Central memory CD4-positive, alpha-beta T cell (primary cell): ENCODE measurements at places on chromosomes 16 and 17.

GRCh38 chr17:27978689-27979175 is 63.7 kb upstream of the NLK start:
- no peak for DNase-seq

- DNase-seq = no peak
Measured at GRCh38 chr17:7977805-7978204, 24.6 kb upstream of the GUCY2D start.

GRCh38 chr17:2137342-2138098 is 82.6 kb downstream of the HIC1 start:
- DNase-seq = no peak

GRCh38 chr16:66668777-66669444 is 27.6 kb downstream of the CMTM4 start:
- DNase-seq = no peak

GRCh38 chr16:69012906-69013305 is 92.5 kb upstream of the HAS3 start:
- no peak for DNase-seq

GRCh38 chr16:53626811-53627210 is 76.8 kb downstream of the RPGRIP1L start:
- DNase-seq = no peak

DNA sequence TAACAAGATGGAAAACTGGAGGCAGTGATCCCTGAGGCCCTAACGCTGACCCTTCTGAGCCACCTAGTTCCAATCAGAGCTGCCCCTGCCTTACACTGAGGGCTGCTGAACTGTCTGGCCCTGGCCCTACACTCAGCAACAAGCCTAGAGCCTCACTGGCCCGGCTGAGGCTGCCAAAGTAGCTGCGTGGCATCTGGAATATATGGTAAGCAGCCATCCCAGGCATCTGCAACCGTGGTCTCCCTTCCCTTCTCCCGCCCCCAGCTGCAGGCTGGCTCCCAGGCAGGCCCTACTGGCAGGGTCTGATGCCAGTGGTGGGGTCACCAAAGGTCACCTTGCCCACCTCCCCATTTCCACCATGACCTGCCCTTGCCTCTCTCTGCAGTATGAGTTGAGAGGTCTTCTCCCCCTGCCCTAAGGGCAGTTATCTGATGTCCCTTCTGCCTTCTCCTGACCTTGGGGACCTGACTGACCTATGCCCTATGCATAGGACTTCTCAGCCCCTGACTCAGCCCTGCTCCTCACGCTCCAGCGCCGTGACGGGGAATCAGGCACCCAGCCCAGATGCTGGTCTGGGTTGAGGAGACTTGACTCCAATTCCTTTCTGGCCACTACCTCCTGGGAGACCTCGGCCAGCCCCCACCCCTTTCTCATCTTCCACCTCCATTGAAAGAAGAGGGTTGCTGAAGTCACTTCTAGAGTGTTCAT is 45.3 kb downstream of the CPNE2 start:
- DNase-seq = no peak

DNA sequence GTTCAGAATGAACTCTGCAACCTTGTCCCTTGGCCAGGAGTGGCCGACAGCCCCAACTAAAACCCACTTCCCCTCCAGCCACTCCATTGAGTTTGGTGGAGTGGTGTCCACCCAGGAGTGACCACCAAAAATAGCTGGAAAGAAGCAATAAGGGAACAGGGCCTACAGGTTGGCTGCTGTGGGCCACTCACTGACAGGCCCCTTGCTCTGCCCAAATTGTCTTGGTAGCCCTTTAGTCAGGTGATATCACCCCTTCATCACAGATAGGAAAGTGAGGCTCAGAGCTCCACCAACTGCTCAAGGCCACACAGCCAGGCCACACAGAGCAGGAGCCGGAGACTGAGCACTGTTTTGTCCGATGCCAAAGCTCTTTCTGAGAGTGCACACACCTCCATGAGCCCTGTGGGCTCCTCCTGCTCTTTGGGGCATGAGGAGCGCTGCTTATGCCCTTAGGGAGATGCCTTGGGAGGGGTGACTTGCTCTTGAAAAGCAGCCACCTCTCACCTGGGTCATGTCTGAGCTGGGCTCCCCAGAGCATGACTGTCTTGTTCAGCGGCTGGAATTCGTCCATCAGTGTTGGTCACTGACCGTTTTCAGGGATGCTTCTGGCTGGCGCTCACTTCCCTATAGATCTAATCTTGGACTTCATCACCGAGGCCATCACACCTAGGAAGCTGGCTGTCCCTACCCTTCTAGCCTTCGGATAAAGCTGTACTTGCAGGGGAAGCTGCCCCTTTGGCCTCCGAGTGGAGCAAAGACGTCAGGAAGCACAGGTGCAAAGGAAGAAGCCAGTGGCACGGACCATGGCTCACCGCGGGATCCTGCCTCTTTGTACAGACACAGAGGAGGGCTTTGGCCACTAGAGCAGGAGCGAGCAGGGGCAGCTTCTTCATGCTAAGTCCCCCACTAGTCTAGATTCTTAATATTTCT is 186.0 kb upstream of the ZNF469 start:
- DNase-seq = no peak

- DNase-seq = no peak
Measured at GRCh38 chr17:30995347-30995746, 24.5 kb downstream of the RNF135 start.

- DNase-seq = no peak
Measured at GRCh38 chr17:76166168-76166567, 25.1 kb upstream of the FOXJ1 start.

DNA sequence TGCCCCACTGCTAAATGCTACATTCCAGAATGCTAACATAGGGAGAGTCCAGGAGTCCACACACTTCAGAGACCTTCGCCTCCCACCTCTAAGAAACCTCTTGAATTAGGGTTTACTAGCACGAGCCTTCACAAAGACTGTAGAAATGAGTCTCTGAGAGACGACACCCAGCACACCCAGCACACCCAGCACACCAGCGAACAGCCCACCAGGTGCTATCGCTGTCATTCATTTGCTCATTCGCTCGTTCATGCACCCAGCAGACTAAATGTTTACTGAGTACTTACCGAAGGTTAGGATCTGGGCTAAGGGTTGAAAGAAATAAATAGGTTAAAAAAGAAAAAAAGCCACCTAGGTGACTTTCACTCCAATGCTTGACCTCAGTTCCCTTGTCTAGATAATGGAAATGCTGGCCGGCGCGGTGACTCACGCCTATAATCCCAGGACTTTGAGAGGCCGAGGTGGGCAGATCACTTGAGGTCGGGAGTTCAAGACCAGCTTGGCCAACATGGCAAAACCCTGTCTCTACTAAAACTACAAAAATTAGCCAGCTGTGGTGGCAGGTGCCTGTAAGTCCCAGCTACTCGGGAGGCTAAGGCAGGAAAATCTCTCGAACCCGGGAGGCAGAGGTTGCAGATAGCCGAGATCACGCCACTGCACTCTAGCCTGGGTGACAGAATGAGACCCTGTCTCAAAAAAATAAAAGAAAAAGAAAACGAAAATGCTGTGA is 100.8 kb downstream of the ADCY9 start:
- no peak for DNase-seq

DNA sequence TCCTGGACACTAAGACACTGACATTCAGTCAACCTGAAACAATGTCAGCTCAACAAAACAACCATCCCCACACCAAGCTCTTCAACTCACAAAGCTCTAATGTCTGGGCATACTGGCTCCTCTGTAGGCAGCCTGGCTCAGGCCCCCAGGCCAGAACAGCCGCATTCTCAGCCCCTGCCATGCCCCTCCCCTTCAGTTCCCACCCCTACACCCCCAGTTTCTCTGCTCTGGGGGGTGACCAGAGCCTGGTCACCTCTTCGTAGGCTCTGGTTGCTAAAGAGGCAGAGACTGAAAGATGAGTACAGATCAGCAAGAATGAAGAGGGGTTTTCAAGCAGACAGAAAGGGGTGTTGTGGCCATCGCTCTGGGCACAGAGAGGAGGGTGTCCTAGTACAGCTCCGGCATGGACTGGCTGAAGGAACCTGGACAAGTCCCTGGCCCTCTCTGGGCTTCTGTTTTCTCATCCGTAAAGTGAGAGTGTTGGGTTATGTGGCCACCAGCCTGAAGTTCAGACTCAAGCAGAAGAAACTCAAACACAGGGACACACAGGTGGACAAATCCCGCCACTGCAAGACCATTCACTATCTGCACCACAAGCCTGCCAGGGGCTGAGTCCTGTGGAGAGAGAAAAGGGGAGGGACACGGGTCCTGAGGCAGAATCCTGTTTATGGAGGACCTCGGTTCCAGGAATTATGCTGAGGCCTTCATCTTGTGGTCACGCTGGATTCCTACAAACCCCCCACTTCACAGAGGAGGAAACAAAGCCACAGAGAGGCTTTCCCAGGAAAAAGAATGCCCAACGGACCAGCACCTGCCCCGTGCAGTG is 987 bp upstream of the SLC4A1 start:
- no peak for DNase-seq

- DNase-seq = no peak
Measured at GRCh38 chr16:21301895-21302291, 23.8 kb upstream of the CRYM start.

GRCh38 chr16:55283812-55284717 is 39.9 kb upstream of the IRX6 start:
- no peak for DNase-seq

- no peak for DNase-seq
Measured at GRCh38 chr17:61040666-61041065, 359.0 kb upstream of the TBX2 start.
